ENCODE measurements at places on chromosomes 2 and 18.

DNA sequence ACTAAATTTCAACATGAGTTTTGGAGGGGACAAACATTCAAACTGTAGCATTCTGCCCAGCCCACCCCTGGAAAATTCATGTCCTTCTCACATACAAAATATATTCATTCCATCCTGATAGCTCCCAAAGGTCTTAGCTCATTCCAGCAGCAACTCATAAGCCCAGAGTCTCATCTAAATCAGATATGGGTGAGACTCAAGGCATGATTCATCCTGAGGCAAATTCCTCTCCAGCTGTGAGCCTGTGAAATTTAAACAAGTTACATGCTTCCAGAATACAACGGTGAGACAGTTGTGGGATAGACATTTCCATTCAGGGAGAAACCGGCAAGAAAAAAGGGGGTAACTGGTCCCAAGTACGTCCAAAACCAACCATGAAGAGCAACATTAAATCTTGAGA lies 43.5 kb upstream of the FAHD2A start:
- DNase-seq = no peak

DNA sequence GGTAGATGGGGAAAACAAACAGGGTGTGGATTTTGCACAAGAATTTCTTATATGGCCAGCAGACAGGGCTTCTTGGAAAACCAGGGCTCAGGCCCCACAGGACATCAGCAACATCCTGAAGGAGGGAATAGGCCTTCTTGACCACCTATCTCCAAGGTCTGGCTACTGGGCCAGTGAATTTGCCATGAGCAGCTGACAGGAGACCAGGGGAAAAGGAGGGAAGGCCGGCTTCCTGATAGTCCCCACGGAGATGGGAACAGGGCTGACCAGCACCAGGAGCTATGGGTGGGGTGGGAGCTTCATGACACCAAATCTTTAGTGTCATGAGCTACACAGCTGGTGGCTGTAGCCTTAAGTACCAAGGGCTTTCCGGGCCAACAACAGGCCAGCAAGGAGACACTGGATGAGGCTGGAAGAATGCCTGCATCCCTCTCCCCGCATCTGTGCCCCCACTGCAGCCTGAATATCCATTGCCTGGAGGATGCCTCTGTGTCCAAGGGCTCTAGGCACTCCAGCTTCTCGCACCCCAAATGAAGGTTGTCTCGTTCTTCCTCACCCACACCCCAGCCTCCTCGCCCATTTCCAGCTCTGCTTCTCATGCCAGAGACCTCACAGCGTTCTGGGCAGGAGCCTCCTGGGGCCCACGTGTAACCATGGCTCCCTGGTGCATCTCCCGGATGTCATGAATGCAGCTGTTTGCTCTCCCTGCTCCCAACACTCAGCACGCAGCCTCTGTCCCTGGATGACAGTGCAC lies 74.8 kb downstream of the EMX1 start:
- no peak for DNase-seq

DNA sequence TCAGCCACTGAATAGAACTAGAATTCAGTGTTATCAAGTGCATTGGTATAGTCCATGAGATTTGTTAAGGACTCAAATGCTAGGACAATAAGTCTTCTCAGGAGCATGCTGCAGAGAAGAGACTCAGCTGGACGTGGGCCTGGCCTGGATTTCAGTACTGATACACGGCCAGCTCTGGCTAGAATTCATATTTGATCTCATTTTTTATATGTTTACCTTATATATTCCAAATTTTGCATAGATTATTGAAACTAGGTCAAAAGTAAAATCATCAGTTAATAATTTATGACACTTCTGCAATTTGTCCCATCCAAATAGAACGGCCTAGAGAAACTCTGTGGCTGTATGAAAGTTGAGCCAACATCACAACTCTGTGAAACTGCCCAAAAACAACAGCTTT lies 262.0 kb downstream of the DLGAP1 start:
- no peak for DNase-seq

DNA sequence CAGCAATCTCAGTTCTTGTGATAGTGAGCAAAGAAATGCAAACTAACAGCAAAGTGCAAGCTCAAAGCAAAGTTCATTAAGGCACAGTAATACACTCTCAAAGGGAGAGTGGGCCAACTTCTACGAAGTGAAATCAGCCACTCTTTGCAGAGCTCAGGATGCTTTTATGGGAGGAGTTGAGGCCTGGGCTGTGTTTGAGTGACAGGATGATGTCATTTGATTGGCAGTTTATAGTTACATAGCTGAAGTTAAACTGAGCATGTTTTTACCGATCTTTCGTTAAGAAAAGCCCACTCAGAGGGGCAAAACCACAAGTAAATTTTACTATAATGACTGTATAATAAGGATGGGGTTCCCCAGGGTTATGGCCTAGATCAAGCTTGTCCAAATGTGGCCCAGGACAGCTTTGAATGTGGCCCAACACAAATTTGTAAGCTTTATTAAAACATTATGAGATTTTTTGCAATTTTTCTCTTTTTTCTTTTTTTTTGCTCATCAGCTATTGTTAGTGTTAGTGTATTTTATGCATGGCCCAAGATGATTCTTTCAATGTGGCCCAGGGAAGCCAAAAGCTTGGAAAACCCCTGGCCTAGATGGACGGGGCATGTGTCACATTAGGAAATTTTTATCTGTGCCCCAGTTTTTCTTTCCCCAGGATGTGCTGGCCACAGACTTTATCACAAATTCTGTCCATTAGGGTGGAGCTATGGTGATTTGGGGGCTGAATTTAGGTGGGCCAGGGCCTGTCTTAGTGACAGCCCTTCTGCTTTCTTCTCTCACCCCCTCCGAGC lies 8.3 kb upstream of the DNAH7 start:
- no peak for DNase-seq

DNA sequence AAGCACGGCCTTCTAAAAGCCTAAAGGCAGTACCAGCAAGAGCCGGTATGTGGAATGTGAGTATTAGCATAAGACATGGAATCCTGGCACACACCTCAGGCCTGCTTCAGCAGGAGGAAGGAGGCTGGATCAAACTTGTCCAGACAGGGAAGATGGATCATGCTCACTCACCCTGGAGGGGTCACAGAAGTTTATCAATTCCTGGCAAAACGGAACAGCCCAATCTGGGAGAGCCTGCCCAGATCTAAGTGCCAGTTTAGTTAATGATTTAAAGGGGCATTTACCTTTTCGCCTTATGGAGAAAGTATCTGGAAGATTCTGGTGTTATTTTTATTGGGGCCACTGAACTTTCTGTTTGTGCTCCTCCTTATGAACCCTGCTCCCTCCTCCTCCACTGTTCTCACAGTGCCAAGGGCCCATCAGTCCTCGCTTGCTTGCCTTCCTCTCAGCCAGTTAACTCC lies 58.3 kb upstream of the NFE2L2 start:
- no peak for DNase-seq

DNA sequence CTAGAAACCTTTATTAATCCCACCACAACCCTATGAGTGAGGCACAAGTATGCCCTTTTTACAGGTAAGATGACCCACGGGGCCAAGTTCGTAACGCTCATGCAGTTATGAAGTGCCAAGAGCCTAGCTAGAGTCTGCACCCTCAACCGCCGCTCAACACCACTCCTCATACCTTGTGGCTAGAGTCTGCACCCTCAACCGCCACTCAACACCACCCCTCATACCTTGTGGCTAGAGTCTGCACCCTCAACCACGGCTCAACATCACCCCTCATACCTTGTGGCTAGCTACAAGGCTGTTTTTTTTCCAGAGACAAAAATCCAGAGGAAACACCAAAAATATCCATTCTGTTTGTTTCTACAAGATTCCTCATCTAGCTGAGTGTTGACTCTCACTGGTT lies 4.6 kb downstream of the TXNL4A start:
- DNase-seq = no peak

GRCh38 chr18:76052227-76052595 lies 442.8 kb downstream of the ZNF516 start:
- no peak for DNase-seq

All from stimulated activated CD8-positive, alpha-beta memory T cell treated with anti-CD3 and anti-CD28 coated beads, Interleukin-7, amount 100 ng/mL, for 4 hours (primary cell).